ENCODE measurements at places on chromosomes 4 and X.

GRCh38 chrX:44223150-44223549, 120.3 kb downstream of the EFHC2 start:
- no peak for DNase-seq

DNA sequence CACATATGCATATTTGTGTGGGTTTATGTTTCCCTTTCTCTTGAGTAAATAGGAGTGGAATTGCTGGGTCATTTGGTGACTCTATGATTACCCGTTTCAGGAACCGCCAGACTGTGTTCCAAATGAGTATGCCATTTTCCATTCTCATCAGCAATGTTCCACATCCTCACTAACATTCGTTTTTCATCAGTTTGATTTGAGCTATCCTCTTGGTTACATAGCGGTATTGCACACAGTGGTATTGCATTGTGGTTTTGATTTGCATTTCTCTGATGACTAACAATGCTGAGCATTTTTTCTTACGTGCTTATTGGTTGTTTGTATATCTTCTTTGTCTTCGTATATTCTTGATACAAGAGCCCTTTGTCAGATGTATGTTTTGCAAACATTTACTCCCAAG, 218.0 kb upstream of the AMOT start:
- no peak for DNase-seq

- DNase-seq, result no peak
Measured at GRCh38 chrX:10618961-10619360, 1.4 kb downstream of the MID1 start.

- no peak for DNase-seq
Measured at GRCh38 chr4:46258431-46258830, 131.5 kb downstream of the GABRA2 start.

DNA sequence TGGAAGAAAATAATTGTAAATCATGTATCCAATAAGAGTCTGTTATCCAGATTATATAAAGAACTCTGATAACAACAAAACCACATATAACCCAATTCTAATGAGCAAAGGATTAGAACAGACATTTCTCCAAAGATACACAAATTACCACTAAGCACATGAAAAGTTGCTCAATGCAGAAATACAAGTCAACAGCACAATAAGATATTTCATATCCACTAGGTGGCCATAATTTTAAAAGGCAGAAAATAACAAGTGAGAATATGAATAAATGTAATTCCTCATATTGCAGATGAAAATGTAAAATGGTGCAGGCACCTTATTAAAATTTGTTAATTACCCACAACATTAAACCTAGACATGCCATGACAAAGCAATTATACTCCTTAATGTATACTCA, 73.9 kb upstream of the ZCCHC13 start:
- DNase-seq, result no peak

DNA sequence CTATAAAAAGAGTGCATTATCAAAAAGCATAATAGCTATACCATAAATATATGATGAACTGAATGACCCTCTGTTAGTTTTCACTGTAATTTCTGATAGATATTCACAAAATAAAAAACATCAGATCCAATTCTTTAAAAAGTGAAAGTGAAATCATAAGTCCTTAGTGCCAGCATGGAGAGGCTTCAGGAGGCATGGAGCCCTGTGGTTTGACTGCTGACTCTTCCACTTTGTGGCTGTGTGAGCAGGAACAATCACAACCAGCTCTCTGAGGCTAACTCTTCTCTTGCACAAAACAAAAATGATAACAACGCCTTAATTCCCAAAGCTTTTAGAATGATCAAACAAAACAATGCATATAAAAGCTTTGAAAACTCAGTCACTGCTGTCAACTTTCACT, 1143.9 kb downstream of the PDHA2 start:
- no peak for DNase-seq

DNA sequence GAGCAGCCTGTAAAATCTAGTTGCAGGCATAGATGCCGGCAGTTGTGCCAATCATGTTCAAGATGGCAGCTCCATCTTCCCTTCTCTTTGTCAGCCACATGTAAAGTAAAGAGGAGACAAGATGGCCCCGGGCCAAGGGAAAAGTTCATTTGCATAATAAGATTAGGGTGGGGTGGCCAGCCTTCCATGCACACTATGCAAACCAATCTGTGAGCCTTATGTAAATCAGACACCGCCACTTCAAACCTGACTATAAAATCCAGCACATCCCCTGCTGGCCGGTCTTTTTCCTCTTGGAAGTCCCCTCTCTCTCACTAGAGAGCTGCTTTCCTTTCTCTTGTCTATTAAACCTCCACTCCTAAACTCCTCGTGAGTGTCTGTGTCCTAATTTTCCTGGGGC, 78.9 kb upstream of the CBR4 start:
- DNase-seq, result no peak

- DNase-seq, result no peak
Measured at GRCh38 chrX:54181202-54181953, 1.7 kb downstream of the FAM120C start.

DNA sequence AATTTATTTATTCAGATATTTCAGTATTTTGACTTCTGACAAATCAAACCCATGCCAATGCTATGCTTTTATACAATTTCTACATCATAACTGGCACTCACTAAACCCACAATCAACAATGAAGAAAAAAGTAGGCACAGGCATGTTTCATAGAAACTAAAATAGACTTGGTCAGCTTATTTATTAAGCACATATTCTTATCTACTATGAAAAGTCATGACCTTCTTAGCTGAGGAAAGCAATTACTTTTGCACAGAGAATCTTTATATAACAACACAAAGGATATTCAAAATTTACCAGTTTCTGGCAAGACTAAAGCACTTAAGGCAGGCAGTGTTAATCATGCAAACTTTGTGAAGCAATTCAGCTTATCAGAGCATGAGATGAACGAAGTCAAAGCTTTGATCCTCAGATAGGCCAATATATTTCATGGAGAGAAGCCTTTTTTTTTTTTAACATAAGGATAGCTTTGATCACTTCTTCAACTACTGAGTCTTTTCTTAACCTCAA, 490.6 kb downstream of the INPP4B start:
- no peak for DNase-seq

GRCh38 chr4:78749972-78750727, 26.0 kb upstream of the BMP2K start:
- DNase-seq, result no peak

GRCh38 chrX:22430701-22431100, 158.0 kb downstream of the CBLL2 start:
- DNase-seq, result no peak

GRCh38 chr4:147683188-147683591, 773 bp downstream of the PRMT9 start:
- DNase-seq, result no peak

DNA sequence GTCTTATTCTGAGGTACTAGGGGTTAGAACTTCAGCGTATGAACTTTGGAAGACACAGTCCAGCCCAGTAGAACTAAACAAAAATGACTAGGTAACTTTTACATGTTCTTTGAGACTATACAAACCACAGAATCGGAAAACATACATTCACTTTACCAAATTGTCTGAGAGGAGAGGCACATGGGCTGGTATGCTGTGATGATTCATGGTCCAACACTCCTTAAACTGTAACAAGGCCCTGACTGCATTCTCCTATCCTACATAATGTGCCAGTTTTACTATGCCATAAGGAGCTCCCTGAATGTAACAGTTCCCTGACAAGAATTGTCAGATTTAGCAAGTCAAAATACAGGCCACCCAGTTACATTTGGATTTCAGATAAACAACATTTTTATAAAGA, 640.0 kb downstream of the RAB28 start:
- no peak for DNase-seq

- DNase-seq, result no peak
Measured at GRCh38 chr4:138981930-138982390, 33.6 kb upstream of the NOCT start.

DNA sequence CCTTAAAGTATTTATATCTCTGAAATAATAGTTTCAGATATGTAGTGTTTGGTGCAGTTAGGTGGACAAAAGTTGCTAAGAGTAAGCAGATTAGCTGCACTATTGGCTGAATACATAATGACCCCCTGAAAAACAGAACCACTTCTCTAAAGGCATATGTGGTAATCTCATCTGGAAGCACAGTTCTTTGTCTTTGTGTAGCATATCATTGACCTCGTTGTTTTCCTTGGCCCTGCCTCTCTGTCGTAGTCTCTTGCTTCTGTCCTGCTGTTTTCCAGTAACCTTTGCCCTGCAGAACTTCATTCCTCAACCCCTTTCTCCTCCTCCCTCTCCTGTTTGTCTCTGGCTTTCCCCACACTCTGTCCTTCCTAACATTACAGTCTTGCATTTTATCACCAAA, 41.4 kb downstream of the JADE3 start:
- no peak for DNase-seq
